ENCODE measurements at places on chromosomes 16 and 17.

GRCh38 chr17:48588528-48588927 lies 1.5 kb downstream of the HOXB3 start:
- DNase-seq, result no peak

- DNase-seq, result no peak
Observed at GRCh38 chr16:76201385-76201784, 75.8 kb upstream of the CNTNAP4 start.

GRCh38 chr16:23557779-23558702 lies 514 bp downstream of the UBFD1 start:
- no peak for DNase-seq

DNA sequence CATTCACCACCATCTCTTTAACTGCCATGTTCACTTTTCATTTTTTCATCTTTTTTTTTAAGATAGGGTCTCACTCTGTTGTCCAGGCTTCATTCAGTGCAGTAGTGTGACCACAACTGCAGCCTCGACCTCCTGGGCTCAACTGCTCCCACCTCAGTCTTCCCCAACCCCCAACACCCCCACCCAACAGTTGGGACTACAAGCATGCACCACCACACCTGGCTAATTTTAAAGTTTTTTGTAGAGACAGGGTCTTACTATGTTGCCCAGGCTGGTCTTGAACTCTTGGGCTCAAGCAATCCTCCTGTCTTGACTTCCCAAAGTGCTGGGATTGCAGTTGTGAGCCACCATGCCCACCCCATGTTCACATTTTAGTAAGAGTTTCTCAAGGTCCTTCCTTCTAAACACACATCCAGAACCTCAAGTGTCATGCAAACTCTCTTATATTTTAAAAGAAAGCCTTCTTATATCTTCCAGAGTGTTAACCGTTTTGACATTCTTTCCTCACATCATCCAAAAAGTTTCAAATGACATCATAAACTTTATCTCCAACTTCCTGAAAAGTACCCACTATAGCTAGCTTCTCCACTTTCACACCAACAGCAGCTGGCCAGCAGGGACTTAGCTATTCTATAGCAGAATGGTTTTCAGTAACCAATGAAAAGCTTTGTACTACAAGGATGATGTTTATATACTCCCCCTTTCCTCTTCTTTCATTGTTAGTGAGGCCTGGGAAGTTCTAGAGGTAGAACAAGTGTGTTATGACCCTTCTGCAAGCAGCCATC lies 49.3 kb downstream of the TRAF4 start:
- no peak for DNase-seq

- DNase-seq, result no peak
Observed at GRCh38 chr16:23058576-23058975, 90.7 kb downstream of the USP31 start.

DNA sequence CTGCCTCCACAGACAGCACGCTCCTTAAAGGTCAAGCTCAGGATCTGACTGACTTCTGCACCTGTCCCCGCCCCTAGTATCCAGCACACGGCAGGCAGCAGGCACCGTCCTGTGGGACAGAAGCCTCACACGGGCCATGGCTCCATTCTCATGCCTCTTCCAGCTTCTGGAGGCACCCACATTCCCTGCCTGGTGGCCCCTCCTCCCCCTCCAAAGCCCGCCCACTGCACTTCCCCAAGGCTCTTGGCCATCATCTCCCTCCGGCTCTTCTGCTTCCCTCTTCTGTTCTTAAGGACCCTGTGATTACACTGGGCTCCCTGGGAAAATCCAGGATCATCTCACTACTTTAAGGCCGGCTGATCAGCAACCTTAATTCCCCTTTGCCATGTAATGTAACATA lies 3.5 kb downstream of the CANT1 start:
- no peak for DNase-seq

- DNase-seq, result no peak
Observed at GRCh38 chr17:50331085-50331791, 14.7 kb upstream of the XYLT2 start.

- DNase-seq, result peak; percentile 89
Observed at GRCh38 chr16:67396159-67397035, 3.1 kb upstream of the TPPP3 start.

DNA sequence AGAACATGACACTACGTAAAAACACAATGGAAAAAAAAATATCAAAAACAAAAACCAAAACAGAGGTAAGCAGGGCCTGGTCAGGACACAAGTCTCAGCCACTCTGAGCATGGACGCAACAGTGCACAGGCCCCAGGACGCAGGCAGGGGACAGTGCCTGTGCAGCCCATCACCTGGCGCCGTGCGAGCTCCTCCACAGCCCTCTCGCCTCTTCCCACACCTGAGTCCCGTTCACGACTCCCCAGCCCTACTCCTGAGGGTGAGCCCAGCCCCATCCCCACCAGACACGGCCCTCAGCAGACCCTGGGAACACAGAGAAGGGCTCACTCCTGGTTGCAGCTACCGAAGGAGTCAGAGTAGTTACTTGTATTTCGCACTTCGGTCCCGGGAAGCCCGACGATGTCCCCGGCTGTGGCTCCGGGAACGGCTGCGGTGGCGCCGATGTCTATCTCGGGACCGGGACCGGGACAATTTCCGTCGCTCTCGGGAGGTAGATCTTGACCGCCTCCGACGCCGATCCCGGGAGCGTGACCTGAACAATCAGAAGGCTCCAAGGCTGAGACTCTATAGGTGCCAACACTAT lies 9.4 kb downstream of the HBQ1 start:
- DNase-seq, result no peak

- no peak for DNase-seq
Observed at GRCh38 chr16:23902748-23903414, 67.1 kb downstream of the PRKCB start.

DNA sequence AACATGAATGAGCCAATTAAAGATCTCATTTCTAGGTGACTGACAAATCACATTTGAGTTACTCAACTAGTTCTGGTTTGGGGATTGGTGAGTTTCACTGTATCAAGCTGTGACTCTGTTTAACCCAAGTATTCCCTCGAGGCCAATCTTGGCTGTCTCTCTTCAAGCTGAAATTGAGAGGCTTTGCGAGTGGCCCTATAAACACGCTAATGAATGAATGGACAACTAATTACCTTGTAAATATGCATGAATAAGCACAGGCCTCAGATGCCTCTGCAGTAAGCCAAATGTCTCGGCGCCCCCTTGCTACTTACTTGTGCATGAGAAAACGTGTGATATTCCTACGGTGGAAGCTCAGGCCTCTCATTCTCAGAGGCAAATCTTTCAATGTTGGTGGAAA lies 450.3 kb upstream of the PSMD7 start:
- DNase-seq, result peak; percentile 23

GRCh38 chr17:3770466-3770865 lies 30.5 kb downstream of the ITGAE start:
- DNase-seq, result no peak

DNA sequence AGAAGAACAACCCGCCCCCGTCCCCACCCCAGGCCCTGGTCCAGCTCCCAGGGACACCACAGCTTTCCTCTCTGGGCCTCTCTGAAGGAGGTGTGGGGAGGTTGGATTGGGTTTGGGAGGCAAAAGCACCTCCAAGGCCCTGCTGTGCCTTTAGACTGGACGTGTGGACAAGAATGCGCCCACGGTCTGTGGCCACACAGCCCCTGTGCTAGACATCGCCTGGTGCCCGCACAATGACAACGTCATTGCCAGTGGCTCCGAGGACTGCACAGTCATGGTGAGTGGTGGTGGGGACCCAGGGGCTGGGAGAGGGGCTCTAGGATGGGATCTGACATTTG lies 3.0 kb downstream of the CORO1A start:
- no peak for DNase-seq

DNA sequence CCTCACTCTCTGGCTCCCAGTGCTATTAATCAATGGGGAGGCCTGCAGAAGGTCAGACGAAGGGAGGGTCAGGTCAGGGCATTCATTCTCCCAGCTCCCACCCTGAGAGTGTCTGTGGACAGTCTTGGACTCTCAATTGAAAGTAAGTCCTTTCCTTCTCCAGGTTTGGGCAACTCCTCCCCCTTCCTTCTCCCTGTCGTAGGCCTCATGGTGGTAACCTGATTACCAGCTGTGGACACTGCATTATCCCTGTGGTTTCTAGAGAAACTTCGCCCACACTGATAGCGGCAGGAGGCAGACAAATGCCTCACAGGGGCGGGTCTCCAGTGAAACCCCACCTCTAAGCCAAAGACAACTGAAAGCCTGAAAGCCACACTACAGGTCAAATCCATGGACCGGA lies 57.7 kb upstream of the SLC25A19 start:
- no peak for DNase-seq

DNA sequence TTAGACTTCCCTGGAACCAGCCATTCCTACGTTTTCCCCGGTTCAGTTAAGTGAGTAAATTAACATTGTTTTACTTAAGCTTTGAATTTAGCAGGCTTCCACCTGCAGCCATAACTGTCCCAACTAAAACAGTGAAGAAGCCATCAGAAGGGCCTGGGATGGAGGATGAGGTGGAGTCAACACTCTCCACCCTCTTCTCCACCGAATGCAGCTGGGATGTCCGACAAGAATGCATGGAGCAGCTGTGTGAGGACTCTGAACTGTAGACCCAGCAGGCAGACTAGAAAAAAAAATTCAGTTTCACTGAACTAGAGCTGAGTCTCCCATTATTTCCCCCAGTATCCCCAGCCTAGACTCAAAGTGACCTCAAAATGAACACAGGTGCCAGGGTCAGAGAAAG lies 114.8 kb downstream of the C16orf95 start:
- DNase-seq, result no peak

GRCh38 chr16:30346286-30346685 lies 8.8 kb downstream of the CD2BP2 start:
- DNase-seq, result no peak

DNA sequence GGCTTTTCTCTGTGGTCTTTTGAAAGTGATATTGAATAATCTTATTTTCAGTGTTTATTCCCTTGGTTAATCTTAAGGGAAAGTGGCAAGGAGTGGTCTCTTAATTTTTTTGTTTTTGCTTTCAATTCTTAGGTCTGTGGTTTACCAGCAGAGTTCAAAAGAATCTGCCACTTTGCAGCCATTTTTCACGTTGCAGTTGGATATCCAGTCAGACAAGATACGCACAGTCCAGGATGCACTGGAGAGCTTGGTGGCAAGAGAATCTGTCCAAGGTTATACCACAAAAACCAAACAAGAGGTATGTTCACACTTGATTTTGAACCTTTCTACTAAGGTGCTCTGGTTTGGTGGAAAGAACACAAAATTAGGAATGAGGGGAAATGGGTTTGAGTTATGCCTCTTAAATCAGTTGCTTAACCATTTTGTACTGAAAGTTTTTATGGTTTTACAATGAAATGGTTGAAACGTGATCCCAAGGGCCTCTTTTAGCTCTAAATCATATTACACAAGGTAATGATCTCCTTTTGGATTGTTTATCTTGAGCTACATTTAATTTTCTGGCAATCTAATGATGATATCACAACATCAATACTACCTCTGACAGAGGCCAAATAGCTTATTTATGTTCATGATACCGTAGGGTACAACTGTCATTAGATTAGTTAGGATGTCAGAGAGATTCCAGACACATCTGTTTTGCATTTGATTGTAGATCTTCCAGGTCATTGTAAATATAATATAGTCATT lies 51.6 kb upstream of the CRISPLD2 start:
- no peak for DNase-seq

- DNase-seq, result no peak
Observed at GRCh38 chr16:21075252-21075651, 75.4 kb downstream of the DNAH3 start.

DNA sequence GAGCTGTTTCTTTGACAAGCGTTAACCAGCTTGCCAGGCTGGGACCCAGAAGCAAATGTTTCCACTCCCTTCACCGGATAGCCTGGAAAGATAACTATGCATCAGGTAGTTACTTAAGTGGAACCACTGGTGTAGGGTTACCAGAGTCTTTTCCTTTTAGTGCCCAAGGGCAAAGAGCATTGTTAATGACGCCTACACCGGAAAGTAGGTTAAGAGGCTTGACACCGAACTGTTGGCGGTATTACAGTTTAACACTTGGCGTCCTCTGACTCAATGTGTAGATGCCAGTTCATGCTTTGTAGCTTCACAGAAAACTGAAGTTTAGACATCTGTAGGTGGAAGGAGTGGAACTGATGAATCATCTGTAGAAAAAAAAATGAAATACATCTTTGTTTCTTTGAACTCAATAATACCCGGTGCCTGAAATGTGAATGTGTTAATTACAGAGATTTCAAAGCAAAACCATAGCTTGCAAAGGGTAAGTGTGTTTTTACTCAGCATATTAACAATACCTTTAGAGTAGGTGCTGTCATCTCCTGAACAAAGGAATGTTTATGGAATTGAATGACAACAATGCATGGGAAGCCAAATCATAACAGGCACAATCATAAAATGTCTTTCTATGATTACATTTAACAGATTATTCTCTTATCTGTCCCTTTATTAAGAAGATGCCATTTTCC lies 426.7 kb upstream of the SALL1 start:
- no peak for DNase-seq

- DNase-seq, result peak; percentile 73
Observed at GRCh38 chr17:3557768-3558583, at the start of gene TRPV3. TSS of gene TRPV3 (minus strand) at chr17:3557812. CDS start at chr17:3554850, 2,962 bp downstream.

- no peak for DNase-seq
Observed at GRCh38 chr17:17494870-17495535, 1.2 kb downstream of the RASD1 start.

- DNase-seq, result no peak
Observed at GRCh38 chr16:89960966-89961365, 12.4 kb downstream of the DEF8 start.

DNA sequence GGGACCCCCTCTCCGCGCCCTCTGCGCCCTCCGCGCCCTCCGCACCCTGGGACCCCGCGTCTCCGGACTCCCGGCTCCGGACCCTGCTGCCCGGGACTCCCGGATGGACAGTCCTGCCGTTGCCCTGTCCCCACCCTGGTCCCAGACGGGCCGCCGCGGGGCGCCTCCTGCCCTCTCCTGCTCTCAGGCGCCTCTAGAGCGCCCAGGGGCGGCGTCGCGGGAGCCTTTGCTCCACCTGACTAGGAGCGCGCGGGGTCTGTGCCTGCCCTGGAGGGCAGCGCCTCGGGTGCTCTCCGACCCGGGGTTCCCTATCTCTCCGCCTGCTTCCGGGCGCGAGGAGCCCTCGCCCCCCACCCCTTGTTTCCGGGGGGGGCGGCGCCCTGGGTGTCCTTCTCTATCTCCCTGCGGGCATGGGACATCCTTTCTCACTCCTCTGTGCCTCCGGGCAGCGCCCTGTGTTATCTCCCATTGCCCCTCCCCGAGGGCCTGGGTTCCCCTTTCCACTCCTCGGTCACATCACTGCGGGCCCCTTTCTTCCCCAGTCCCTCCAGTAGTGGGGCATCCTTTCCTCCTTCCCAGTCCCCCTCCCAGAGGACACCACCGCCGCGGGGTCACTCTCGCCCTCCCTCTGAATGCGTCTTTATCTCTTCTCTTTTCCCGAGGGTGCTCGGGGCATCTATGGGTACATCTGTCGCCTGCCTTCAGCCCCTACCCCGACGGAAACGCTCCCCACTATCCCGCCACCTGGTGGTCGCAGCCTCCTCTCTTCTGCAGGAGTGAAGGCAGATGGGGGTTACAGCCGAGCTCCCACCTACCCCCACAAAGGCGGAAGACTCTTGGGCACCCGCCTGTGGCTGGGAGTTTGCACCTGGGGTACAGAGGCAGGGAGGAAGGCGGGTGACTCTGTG lies 875 bp downstream of the PRKCB start:
- DNase-seq, result peak; percentile 71

All from iPS-NIHi11 (cell line).